Activated T-helper 1 cell treated with anti-CD3 and anti-CD28 coated beads, Interleukin-12 subunit alpha, Interleukin-12 subunit beta, Interleukin-2, Interleukin-4 antibody, amounts not matched to agents 30 ng/mL and 10 ng/mL and 1 ng/mL, durations not matched to agents 14 hours and 24 hours and 36 hours (primary cell): ENCODE measurements at places on chromosomes 12 and 14. TPM values are rescaled to one million over a fixed set of nuclear protein-coding genes. Genes with fewer than 3 reads are reported as not detected.

IL31 gene
- 5.5 and 6.6 TPM in 2 replicates for total RNA-seq

HOXC4 gene
- total RNA-seq, result not detected in 2 replicates

PTGER2 gene
- total RNA-seq, result 67.4 and 67.9 TPM in 2 replicates

MGAT4C gene
- total RNA-seq, result under 0.01 TPM in 1 of 2 replicates, not detected in the other

DNA sequence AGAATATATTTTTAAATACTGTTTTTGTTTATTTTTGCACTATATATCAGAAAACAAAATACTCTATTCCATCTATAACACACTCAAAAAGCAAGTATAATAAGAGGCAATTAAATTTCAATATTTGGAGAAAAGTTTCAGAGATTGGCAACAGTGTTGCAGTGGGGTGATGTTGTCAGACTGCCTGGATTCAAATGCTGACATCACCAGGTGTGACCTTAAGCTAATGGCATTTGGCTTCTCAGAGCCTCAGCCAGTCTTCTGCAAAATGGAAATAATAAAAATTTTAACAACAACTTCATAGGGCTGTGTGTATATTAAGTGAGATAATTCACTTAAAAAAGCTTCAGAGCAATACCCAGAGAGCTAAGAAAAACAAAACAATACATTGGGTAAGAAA lies 74.7 kb downstream of the TMTC1 start:
- H3K4me1 ChIP-seq, result no peaks in the 10 kb centered on the region
- H3K4me3 ChIP-seq, result no peak overlapping the region
- DNase-seq, result no peak
- H3K27me3 ChIP-seq, result peaks cover 1% of the 10 kb centered on the region

- H3K4me3 ChIP-seq, result no peak overlapping the region
- no peaks in the 10 kb centered on the region for H3K4me1 ChIP-seq
- H3K27ac ChIP-seq, result no peak overlapping the region
- no peak for DNase-seq
Observed at GRCh38 chr14:23259426-23259825, 21.7 kb downstream of the RNF212B start.

DNA sequence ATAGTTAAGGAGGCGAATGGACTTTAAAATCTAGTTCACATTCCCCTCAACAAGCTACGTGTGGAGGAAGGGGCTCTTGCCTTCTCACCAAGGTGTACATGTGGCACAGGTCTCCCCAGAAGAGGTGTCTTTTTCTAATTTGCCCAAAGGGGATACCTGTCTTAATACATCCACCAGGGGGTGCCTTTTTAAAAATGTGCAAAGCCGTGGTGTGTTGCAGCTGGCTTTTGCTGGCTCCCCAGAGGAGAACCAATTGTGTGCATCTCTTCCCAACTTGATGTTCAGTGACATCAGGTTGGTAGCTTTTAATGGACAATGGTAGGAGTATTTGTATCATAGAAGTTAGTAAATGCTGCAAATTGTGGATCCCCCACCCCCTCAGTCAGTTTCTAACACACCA lies 33.8 kb downstream of the CREBL2 start:
- no peaks in the 10 kb centered on the region for H3K27me3 ChIP-seq
- H3K4me1 ChIP-seq, result peaks cover 12% of the 10 kb centered on the region
- H3K27ac ChIP-seq, result peak overlapping the region; percentile 61
- DNase-seq, result peak; percentile 26
- H3K36me3 ChIP-seq, result peaks cover 48% of the 10 kb centered on the region
- H3K4me3 ChIP-seq, result no peak overlapping the region

DNA sequence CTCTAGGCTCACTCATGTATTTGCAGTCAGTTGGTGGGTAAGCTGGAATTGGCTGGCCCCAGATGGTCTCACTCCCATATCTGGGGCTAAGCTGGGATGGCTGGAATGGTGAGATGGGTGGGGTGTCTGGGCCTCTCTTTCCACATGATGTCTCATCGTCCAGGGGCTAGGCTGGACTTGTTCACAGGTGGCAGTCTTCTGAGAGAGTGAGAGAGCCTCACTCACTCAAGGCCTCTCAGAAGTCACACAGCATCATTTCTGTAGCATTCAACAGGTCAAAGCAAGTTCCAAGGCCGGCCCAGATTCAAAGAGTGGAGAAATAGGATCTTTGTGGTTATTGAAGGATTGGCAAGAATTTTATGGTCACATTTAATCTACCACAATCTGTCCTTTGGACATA lies 102.7 kb downstream of the UNC79 start:
- no peak overlapping the region for H3K4me3 ChIP-seq
- DNase-seq, result no peak
- no peaks in the 10 kb centered on the region for H3K4me1 ChIP-seq
- no peak overlapping the region for H3K27ac ChIP-seq
- peaks cover 5% of the 10 kb centered on the region for H3K27me3 ChIP-seq
